ENCODE measurements at places on chromosomes 6 and 20. TPM values are rescaled to one million over a fixed set of nuclear protein-coding genes. Genes with fewer than 3 reads are reported as not detected.

VNN1 gene
- total RNA-seq, result 9.7 TPM

SLC22A7 gene
- total RNA-seq, result not detected

NOTCH4 gene
- 4.1 TPM for total RNA-seq

SLC32A1 gene
- 0.20 TPM for total RNA-seq

SLC17A9 gene
- 28.1 TPM for total RNA-seq

FAM217A gene
- total RNA-seq, result not detected

WFDC10A gene
- total RNA-seq, result not detected

RHAG gene
- total RNA-seq, result not detected

NOX3 gene
- total RNA-seq, result not detected

SNX5 gene
- 95.3 TPM for total RNA-seq

GABRR1 gene
- total RNA-seq, result 0.11 TPM

REV3L gene
- 21.4 TPM for total RNA-seq

DNA sequence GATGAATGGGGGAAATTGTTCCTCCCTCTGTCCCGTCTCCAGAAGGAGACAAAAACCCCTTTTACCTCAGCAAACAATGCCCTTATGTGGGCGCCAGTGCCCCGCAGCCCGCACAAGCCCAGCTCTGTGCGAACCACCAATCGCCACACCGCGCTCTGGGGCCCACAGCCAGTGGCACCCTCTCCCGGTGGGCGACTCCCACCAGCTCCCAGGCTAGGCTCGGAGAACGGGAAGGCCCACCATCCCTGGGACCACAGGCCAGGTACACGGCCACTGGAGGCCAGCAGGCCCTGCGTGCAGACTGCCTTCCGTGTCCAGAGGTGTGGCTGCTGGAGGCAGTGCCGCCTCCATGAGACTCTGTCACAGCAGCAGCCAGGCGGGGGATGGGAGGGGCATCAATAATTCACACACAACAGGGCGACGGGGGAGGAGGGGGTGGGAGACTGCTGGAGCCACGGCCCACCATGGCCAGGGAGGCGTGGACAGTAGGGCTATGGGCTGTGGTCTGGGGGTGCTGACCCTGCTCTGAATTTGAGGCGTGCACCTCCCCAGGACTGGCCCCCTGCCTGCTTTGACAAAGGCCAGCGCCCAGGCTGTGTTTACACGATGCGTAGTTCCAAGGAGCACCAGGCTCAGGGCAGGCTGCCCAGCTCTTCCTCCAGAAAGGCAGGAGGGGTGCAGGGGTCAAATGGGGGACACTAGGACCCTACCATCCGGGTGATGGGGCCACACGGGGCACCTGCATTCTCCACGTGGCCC is 105.7 kb downstream of the ASXL1 start:
- DNase-seq, result peak; percentile 87

DNA sequence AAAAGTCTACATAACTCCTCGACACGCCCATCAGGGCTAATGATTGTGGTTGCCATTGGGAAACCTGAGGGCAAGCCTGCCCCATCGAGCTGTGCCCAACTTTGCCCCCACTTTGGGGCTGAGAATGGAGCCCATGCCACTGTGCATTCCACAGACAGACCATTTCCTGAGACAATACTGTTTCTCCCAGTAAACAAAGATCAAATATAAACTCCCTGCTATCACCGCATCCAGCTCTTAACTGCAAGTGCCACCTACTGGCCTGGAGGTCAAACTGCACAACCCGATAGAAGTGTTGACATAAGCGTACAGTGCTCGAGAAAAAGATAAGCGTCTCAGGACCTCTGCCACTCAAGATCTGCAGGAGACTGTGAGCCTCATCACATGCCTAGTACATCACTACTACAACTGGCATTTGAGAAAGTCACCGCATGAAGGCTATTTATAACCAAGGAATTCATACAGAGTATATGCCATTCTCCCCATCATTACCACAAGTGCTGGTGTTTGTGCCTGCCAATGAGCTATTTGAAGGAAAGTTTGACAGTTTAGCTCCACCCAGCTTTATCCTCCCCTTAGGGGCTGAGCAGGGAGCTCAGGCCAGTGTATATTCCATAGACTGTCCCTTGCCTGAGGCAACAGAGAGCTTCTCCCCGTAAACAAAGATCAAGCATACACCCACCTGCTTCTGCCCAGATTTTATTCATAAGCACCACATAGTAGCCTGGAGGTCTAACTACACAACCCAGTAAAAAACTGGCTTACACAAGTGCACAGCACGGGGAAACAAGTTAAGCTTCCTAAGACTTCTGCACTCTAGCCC is 4.5 kb upstream of the DEFB126 start:
- DNase-seq, result no peak

DNA sequence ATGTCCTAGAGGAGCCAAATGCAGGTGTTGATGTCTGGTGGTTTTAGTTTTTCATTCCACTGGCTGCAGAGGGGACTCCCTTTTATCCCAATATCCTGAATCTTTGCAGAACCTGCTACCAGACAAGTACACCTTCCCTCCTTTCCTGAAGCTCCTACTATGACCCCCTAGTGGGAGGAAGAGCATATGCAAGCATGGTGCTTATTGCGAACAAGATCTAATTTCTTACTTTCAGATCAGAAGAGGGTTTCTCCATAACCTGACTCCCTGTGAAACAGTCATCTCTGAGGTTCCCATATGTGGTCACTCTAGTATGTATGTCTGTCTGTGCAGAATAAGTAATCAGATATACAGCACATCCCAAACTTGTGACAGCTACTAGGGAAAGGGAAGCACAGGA is 277.2 kb downstream of the ARHGAP18 start:
- no peak for DNase-seq

- no peak for DNase-seq
These were observed 317.2 kb upstream of the CDYL start for GRCh38 chr6:4459032-4459431.

DNA sequence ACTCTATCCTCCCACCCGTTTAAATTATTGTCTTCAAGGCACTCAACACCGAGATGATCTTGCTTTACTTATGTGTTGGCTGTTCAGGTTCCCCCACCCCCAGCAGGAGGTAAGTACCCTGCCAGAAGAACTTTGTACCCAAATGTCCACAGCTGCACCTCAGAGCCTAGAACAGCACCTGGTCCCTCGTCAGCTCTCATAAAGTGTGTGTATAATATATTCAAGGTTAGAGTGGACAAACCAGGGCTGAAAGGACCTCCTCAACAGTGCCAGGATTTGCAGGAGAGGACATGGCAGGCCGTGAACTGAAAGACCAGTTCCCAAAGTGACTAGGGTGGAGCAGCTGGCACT is 5.9 kb upstream of the CPXM1 start:
- no peak for DNase-seq

DNA sequence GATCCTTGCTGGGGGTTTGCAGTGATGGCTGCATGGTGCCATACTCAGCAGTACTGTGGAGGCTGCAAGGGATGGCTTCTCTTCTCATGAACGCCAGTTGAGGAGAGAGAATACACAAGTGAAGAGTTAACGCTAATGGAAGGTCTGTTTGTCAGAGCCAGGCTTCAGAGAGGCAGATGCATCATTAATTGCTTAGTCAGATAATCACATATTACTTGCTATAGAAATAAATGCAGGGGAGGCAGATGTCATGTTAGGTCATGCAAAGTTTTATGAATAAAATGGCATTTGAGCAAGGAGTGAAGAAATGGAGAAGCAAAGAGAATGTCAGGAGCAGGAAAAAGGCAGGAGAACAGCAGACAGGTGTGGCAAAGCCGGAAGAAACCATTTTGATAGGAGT is 51.2 kb downstream of the CDS2 start:
- DNase-seq, result no peak

GRCh38 chr6:46989398-46989797 is 52.7 kb downstream of the ADGRF1 start:
- no peak for DNase-seq

- no peak for DNase-seq
These were observed 139.7 kb downstream of the SYNDIG1 start for GRCh38 chr20:24608926-24609667.

GRCh38 chr6:158104696-158105095 is 63.4 kb downstream of the SERAC1 start:
- DNase-seq, result no peak

DNA sequence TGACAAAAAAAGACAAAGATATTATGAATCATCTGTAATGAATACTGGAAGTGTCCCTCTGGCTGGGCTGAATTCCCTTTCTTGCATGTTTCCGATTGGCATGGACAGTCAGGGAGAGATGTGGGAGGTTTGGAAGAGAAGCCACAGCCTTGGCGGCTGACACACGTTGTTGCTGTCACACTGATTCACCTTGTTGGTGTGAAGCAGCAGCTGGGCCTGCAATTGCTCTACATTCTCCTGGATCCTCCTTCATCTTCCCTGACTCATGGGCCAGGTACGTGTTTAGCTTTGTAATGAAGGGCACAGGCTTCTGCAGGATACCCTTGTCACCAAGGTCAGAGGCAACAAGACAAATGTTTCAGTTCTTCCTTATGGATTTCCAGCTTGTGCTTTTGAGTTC is 13.4 kb upstream of the SMIM8 start:
- no peak for DNase-seq

DNA sequence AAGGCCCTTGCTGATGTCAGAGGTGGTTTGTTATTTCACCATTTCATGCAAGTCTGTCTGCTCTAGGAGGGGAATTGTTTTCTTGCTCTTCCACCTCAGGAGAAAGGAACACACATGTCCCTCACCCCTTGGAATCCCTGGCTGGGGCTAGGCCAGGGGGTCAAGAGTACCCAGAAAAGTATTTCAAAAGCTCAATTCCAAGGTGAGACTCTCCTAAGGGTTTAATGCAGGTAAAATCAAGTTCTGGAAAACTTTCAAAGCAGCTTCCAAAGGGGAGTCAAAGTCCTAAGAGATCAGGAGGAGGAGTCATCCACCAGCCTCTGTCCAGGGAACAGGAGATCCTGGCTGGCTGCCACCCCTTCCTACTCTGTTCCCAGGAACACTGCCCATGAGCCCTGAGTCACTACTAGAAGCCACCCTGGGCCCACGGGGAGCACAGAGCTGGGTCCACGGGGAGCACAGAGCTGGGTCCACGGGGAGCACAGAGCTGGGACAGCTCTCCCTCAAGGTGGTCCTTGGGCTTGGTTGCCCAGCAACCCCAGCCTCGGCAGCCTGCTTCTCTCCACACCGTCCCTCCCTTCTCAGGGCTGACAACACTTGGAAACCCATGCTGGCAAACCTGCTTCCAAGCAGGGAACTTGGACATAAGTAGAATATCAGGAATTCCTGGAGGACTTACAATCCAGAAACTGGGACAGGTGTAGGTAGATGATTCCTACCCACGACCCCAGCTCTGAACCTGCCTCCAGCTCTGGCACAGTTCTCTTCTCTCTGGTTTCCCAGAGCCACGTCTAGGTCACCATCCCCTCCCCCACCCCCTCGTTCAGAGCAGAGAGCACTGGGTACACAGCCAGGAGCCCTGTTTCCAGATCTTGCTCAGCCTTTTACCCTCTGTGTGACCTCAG is 35.3 kb upstream of the CDKN1A start:
- DNase-seq, result peak; percentile 95

DNA sequence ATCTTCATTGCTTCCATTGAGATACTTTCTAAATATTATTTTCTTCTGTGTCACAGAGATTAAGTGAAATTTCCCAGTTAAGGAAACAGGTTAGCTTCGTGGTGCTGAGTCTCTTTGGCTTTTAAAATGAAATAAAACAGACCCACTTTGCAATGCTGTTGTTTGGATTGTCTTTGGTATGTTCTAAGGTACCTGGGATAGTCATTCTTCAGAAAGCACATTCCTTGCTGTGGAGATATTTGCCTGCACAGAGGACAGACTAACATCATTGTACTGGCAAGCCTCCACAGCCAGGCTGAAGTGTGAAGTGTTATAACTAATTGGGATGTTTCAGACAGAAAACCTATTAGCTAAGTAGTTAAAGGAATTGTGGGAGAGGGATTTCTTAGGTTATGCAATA is 148.8 kb upstream of the EPHA7 start:
- DNase-seq, result no peak

GRCh38 chr20:13418263-13419229 is 197.5 kb downstream of the ISM1 start:
- DNase-seq, result no peak

GRCh38 chr6:44390158-44390683 is 2.7 kb downstream of the CDC5L start:
- DNase-seq, result no peak

DNA sequence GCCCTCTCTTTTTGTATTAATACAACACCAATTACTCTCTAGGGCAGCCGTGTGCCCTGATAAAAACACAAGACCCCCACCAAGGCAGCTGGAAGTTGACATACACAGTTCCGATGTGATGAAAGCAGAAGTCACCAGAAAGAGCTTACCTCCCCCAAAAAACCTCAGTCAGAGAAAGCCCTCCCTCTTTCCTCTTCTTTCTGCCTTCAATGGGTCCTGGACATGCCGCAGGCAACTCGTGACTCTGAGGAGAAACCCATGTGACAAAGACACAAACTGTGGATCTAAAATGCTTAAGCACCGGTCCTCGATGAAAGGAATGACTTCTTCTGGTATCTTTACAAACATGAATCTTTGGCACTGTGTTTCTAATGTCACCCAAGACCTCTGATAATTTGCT is 117.7 kb upstream of the CCDC28A start:
- DNase-seq, result no peak

DNA sequence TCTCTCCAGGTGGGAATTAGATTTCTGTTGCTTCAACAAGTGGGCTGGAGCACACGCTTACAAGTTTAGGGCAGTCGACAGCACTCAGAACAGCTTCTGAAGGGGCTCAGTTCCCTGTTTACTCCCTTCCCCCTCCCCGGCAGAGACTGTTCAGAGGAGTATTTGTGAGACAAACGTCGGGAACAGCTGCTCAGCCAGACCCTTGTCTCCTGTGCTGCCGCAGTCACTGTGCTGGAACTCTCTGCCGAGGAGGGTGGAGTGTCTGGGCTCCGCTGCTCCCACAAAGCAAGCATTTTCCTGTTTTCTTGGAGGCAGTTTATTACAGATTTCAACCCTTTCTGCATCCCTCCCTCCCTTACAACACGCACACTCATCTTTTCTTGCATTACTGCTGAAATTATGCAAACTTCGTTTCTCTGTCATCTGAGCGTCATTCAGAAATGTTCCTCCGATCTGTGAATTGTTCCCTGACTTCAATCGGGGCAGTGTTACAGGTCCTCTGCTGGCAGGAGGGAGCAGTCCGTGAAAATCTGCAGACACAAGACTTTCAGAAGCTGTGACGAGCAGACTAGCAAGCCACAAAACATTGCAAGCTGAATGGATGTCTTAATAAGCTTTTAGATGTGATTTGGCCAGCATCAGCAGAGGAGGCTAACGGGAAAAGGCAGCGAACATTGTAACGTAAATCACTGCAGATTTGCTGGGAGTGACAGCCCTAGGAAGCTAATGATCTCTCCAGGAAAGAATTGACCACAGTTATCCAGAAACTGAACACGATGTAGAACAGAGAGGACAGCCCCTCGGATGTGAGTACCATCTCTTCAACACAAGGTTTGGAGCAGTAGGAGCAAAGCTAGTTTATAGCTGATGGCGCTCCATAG is 76.2 kb downstream of the LYRM2 start:
- DNase-seq, result no peak
